Activated T-cell treated with anti-CD3 and anti-CD28 coated beads for 24 hours (primary cell): ENCODE measurements at places on chromosomes 5 and 9.

GRCh38 chr5:31137676-31138075, 55.8 kb upstream of the CDH6 start:
- no peak for DNase-seq

GRCh38 chr5:33657804-33658440, 217.2 kb downstream of the TARS1 start:
- no peak for DNase-seq

DNA sequence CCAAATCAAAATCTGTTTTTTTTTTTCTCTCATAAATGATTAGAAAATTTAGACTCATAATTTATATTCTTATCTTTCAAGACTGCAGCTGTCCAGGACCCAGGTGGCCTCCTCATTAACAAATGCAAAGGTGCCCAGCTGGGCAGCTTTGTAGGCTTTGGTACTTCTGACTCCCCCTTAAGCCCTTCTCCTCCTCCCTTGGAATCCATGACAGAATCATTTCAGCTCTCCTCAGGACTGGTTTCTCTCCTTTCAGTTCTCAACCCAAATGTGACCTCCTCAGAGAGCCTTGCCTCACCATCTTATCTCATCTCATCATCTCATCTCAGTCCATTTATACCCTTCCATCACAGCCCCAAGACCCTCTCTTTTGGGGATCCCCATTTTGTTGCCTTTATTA, 221.7 kb downstream of the KIAA0825 start:
- no peak for DNase-seq

DNA sequence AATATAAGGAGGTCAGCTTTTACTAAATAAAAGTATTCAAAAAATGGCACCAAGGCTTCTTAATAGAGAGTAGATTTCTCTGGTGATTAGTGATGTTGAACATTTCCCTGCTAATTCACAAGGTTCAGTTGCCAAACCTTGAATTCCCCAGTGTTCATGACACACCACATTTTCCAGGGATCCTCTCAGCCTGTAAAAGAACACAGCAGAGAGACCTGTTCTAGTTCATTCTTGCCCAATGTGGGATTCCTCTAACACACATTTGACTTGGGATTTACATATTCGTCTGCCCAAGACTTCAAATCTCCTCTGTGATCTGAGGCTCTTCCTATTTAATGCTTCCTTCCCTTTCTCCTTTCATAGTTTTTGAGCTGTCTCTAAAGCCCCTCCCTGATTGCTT, 273.2 kb upstream of the CDH9 start:
- no peak for DNase-seq

DNA sequence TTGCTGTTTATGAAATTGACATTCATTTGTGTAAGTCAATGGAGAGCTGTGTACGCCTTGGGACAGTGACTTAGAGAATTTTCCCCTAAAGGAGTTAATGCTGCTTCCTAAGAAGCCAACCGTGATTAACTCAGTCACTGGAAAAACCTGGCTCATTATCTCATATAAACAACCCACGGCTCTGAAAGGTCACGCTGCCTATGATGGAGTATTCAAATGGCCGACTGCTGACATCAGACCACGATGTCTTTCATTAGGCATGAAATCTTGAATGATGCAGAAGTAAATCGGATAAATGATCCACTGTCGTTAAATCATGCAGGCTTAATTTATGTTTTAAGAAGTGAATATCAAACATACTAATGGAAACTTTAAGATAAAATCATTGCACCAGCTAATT, 603.7 kb downstream of the RAB3C start:
- DNase-seq: no peak

GRCh38 chr5:14834584-14835550, 36.7 kb downstream of the ANKH start:
- DNase-seq: no peak

- no peak for DNase-seq
Measured at GRCh38 chr5:124599028-124599973, 147.1 kb downstream of the ZNF608 start.

- DNase-seq: no peak
Measured at GRCh38 chr5:107766439-107766838, 95.7 kb upstream of the EFNA5 start.

DNA sequence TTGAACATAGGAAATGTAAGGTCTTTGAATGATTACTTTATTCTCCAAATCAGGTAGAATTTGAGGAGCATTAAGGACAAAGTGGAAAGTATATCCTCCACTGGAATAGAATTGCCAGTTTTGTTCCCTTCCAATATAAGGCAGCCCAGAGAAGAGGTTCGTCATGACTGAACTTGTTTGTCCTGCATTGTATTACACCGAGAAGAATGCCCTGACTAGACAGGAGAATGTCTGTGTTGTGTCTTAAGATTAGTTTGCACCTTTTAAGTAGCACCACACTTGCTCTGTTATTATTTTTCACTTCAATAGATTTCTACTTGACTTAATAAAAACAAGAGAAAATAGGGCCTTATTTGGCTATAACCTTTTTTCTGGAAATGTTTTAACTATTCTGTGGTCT, 586.2 kb upstream of the PTGER4 start:
- DNase-seq: no peak

- DNase-seq: no peak
Measured at GRCh38 chr5:23208959-23209431, 298.4 kb upstream of the PRDM9 start.

DNA sequence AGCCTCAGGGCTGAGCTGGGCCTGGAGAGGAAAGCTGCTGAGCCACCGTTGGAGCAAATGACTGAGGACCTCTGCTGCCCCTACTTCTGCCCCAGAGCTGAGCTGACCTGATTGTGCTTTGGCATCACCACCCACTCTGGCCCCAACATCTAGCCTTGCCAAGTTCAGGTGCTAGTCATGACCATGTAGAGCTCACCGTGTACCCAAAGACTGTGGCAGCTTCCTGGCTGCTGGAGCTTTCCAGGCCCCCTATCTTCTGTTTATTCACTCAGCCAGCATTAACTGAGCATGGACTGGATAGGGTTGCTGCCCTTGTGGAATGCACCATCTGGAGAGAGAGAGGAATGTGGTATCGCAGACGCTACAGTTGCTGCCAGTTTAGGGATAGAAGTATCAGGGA, 49.1 kb downstream of the JADE2 start:
- no peak for DNase-seq

DNA sequence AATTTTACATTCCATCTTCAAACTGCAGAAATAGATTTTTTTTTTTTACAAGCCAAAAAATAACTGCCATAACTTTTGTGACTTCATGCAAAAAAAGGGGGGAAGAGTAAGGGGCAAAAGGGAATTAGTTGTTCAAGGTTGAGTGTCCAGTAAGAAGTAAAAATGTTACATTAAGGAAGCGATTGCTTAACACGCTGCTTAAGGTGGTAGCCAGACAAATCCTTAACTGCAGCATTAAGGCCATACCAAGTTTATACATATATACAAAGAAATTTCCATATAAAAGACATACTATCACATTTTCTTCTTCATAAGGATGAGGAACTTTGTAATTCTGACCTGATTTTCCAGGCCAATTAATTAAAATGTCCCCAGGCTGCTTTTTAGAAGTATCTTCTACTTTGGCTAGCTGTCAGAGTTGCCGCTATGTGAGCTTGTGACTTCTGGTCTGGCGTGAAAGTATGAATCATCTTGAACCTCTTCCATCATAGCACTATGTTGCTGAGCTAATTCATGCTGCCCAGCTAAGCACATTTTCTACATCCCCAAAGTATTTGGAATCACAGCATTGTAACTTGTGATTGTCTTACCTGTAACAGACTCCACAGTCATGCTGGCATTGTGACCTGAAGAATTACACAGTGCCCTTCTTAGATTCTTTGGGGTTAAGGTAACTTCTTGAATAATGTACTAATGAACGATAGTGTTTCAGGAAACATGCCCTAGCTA, 40.0 kb downstream of the G3BP1 start:
- DNase-seq: no peak

DNA sequence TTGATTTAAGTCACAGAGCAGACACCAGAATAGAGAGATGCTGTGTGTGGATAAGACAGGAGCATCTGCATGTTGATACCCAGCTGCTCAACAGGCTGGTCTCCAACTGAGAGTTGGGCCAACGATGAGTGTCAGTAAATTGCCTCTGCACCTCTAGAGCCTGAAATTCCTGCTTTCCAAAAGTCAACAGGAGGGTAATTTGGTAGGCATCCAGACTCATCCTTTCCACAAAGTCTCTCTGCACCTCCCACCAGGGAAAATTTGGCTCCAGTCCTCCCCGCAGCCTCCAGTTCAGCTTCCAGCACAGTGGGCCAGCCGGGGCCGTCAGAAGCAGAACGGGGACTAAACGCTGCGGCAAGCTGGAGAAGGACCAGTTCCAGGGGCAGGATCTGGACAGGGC, 136.9 kb downstream of the RFK start:
- DNase-seq: no peak

- DNase-seq: no peak
Measured at GRCh38 chr9:129810788-129811187, 7.8 kb downstream of the TOR1B start.

DNA sequence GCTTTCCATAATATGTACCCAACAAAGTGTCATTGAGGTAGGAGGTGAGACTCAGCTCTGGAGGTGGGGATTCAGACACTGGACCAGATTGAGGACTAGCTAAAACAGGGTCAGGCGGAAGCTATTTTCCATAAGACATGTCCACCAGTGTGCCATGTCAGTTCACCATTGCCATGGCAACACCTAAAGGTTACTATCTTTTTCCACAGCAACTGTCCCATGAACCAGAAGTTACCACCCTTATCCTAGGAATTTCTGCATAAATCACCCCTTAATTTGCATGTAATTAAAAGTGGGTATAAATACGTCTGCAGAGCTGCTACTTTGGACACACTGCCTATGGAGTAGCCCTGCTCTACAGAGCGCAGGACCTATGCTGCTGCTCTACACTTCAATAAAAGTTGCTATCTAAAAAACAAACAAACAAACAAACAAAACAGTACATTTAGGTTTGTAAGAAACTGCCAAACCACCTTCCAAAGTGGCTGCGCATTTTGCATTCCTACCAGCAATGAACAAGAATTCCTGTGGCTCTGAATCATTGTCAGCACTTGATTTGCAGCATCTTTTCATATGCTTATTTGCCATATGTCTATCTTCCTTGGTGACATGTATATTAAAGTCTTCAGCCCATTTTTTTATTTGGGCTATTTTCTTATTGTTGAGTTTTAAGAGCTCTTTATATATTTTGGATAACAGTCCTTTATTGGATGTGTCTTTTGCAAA, 18.0 kb upstream of the TRIM32 start:
- no peak for DNase-seq

GRCh38 chr9:85212209-85212608, 529.5 kb downstream of the AGTPBP1 start:
- DNase-seq: no peak

DNA sequence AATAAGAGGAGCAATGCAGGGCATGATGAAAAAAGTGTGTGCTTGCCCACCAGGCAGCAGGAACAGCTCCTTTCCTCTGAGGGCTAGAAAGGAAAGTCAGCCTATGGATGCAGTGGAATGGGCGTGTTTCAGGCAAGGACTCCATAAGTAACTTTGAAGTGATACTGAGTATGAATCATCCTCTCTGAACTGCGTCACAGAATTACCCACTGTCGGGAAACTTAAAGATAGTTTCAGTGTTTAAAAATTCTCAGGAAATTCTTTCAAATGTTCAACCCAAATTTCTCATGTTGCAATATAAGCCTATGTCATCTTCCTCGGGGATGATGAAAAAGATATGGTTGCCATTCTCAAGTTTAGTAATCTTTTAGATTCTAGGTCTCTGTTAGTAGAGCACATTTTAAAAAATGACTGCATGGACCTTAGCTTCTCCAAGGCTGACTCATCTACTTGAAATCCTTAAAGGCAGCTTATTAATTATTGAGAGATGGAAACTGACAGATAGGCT, 27.7 kb downstream of the PTCD2 start:
- peak; percentile 1 for DNase-seq

DNA sequence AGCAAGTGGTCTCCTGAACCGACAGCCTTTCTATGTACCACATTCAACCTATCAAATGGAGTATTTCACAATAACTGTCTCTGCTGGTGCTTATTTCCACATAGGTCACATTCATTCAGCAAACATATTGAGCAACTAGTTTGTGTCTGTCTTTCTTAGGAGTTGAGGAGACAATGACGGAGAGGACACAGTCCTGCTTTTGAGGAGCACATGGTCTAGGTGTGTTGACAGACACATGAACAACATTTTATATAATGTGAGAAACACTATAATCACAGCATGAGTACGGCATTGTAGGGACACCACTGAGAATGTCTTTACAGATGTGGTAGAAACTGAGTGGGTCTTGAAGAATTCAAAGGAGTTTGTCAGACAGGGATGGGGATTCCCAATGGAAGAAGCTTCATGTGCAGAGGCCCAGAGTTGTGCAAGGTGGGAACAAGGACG, 28.5 kb downstream of the NFIL3 start:
- no peak for DNase-seq

DNA sequence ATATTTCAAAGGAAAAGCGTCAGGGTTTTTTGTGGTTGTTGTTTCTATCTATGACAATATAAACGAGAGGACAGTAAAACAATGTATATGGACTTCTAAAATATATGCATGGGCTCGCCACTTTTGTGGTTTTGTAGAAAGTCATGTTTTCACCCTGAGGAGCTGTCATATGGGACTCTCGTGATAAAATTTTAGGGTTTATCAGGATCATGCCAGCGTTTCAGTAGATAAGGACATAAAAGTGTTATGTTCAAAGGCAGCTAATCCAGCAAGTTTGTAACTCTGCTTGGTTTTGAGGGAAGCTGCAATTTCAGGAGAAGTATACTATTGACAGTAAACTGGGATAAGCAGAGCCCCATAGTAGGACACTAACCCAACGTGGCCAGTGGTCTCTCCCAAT, 120.3 kb downstream of the CDC42SE2 start:
- DNase-seq: no peak

- no peak for DNase-seq
Measured at GRCh38 chr5:143509758-143510221, 106.3 kb upstream of the NR3C1 start.

- DNase-seq: no peak
Measured at GRCh38 chr5:82164977-82165713, 113.0 kb downstream of the RPS23 start.

- no peak for DNase-seq
Measured at GRCh38 chr9:104094534-104095015, 466 bp downstream of the SMC2 start.

- DNase-seq: no peak
Measured at GRCh38 chr5:94562327-94562971, 56.0 kb downstream of the KIAA0825 start.

GRCh38 chr5:76337953-76338451, 65.1 kb upstream of the IQGAP2 start:
- peak; percentile 38 for DNase-seq

DNA sequence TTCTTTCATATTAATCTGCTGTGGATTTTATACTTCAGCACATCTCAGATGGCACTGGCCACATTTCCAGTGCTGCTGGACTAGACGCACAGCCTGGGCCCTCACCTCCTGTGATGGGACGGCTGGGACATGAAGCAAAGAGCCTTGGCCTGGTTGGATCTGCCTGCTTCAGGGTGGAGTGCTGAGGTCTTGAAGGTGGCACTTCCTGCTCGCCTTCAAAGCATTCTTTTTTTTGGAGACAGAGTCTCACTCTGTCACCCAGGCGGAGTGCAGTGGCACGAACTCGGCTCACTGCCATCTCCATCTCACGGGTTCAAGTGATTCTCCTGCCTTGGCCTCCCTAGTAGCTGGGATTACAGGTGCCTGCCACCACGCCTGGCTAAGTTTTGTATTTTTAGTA, 73.1 kb downstream of the RAPGEF1 start:
- no peak for DNase-seq

- no peak for DNase-seq
Measured at GRCh38 chr5:83368319-83368718, 103.2 kb upstream of the VCAN start.

- DNase-seq: no peak
Measured at GRCh38 chr5:1801967-1802295, 724 bp downstream of the NDUFS6 start.

- peak; percentile 19 for DNase-seq
Measured at GRCh38 chr5:79561525-79561893, 47.6 kb upstream of the HOMER1 start.
